ENCODE measurements at places on chromosomes 7 and 10. TPM values are rescaled to one million over a fixed set of nuclear protein-coding genes. Genes with fewer than 3 reads are reported as not detected.

GRCh38 chr7:5780801-5781496, 514 bp downstream of the RNF216 start:
- peak; percentile 84 for DNase-seq

DNA sequence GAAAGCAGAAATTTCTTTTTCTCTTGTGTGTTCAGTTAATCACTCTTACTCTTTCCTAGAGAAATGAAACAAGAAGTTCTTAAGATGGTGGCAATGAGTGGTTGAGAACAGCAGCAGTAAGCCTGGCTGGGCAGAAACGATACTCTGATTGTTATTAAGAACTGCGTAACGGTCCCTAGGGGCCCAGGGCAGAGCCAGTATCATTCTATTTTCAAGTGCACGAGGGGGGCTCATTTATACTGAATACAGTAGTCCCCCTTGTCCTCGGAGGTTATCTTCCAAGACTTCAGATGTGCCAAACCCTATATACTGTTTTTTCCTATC, 64.9 kb downstream of the EEPD1 start:
- DNase-seq = no peak

- DNase-seq = no peak
These were observed 296.2 kb upstream of the SMIM30 start for GRCh38 chr7:113414401-113415035.

- DNase-seq = peak; percentile 70
These were observed 19.8 kb downstream of the ERCC6 start for GRCh38 chr10:49518982-49519578.

GRCh38 chr7:43625453-43625852, 42.5 kb downstream of the STK17A start:
- no peak for DNase-seq

DNA sequence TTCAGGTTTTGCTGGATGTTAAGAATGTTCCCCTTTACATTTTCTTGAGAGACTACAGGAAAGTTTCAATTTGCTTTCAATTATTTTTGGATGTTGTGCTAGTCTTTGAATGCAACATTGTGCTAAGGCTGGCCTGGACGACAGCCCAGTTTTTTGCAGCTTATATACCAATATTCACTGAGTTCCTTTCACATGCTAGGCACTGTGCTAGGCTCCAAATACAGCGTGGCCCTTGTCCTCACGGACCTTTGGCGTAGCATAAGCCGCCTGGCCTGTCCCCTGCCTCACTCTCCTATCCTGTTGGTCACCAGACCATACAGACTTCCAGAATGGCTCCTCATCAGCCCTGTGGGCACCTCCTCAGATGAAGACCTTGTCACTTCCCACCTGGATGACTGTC, 19.5 kb upstream of the HSPA12A start:
- DNase-seq = no peak

DNA sequence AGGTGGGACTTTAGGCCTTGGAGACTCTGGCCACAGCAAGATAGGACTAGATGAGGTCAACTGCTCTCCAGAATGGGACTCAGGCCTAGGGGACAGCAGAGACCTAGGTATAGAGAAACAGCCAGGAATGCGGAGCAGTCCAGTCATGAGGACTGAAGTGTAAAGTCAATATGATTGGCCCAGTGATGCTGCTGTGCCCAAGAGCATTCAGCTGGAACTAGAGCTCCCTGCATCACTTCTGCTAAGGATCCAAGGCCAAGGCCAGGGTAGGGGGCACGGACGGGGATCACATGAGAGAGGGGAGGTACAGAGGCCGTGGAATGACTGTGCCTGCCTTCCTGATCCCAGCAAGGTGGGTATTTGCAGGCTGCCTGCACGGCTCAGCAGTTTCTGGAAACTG, 237.9 kb downstream of the FRMD4A start:
- DNase-seq = peak; percentile 47

- no peak for DNase-seq
These were observed 465.5 kb downstream of the PHTF2 start for GRCh38 chr7:78264105-78264504.

DNA sequence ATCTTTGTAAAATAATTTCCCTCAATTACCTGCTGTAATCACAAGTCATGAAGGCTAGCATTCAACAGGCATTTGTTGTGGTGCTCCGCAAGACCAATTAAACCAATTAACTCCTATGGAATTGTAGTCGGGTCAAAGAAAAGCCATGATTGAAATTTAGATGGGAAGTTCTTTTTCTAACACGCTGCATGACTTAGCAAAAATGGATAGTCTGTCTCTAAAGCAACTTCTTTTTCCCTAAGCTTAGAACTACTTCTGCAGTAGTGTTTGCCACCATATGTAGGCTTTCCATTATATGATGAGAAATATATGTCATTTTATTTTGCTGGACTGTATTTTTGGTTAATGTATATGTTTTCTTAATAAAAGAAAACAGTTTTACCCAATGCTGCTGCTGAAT, 119.1 kb downstream of the TSPAN12 start:
- DNase-seq = no peak

DNA sequence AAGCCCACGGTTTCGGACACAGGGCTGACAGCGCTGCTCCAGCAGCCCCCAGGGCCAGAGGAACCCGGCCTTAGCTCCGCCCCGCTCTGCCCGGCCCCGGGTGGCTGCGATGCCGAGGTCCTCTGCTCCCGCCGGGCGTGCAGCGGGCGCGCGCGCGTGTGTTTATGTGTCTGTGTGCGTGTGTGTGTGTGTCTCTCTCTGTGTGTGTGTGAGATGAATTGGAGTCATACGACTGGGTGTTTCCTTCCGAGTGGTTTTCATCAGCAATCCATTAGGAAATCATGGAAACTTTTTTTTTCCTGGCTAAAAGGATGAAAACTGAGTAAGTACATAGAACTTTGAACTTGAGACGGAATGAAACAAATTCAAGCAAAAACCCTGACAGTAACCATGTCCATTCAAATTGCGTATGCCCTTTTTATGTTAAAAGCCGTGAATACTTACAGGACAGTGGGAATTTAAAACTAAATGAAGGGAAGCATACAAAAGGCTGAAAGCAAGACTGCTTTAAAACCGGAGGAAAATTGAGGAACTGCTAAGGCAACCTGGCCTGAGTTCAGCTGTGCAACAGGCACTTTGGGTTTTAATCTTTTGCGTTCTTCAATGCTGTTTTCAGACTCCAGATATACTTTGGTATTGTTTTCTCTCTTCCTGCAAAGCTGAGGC, at the start of gene CPED1:
Gene CPED1 (plus strand): TSS at position 121 of the 666 bp plus-strand sequence. CDS start 911 bp downstream, outside the sequence.
- peak; percentile 86 for DNase-seq

- no peak for DNase-seq
These were observed 78.8 kb upstream of the LRRN3 start for GRCh38 chr7:111012149-111012548.

DNA sequence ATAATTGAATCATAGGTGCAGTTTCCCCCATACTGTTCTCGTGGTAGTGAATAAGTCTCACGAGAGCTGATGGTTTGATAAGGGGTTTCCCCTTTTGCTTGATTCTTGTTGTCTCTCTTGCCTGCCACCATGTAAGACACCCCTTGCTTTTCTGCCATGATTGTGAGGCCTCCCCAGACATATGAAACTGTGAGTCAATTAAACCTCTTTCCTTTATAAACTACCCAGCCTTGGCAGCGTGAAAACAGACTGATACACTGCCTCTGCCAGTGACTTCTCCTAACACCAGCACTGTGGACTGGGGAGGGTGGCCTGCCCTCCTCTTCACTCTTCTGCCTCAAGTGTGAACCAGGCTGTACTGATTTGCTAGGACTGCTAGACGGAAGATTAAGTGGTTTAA, 108.6 kb downstream of the RAB11FIP2 start:
- no peak for DNase-seq

DNA sequence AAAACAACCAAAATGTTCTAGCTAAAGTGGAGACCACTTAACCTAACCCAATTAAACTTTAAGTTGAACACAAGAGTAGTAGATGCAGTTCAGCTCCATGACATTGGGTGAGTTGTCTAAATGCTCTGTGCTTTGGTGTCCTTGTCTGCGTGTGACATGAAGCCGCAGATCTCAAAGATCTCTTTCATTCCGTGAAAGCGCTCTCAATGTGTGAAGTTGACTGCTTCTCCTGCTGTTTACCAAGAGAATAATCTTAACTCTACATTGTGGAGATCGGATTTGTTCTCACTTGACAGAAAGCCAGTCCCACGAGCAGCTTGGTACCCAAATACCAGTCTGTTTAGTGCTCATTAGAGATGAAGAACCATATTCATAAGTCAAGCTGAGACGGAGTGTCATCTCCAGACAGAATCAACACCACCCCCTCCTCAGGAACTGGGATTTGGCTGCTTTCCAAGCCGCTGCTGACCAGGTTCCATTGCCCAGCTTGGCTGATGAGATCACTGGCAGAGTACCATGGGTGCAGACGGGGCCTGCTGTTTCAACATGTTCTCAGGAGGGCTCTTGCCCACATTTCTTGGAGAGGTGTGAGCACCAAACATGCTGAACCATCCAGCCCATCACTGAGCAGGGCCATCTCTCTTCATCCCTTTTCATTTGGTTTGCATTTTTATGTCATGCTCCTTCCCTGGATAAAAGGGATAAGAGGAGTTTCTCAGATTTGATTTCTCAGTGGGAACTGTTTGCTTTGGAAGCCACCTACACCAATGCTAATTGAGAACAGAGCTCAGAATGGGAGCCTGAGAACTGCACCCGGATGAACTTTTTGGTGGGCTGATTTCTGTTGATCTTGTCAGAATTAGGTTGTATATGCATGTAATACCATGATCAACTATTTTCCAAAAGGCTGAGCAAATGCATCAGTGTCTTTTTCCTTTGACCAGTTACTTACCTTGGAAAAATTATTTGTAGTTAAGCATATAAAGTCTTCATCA, 95.8 kb upstream of the AGBL3 start:
- DNase-seq = no peak

GRCh38 chr7:55155351-55156117, 136.7 kb downstream of the EGFR start:
- DNase-seq = no peak

DNA sequence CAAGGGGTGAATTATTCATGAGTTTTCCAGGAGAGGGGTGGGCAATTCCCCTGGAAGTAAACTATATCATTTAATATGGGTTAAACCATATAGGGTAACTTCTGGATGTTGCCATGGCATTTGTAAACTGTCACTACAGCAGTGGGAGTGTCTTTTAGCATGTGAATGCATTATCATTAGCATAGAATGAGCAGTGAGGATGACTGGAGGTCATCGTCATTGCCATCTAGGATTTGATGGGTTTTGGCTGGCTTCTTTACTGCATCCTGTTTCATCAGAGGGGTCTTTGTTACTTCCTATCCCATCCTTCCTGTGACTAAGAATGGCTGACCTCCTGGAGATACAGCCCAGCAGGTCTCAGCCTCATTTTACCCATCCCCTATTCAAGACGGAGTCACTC, 139.5 kb upstream of the PRKCQ start:
- DNase-seq = no peak

DNA sequence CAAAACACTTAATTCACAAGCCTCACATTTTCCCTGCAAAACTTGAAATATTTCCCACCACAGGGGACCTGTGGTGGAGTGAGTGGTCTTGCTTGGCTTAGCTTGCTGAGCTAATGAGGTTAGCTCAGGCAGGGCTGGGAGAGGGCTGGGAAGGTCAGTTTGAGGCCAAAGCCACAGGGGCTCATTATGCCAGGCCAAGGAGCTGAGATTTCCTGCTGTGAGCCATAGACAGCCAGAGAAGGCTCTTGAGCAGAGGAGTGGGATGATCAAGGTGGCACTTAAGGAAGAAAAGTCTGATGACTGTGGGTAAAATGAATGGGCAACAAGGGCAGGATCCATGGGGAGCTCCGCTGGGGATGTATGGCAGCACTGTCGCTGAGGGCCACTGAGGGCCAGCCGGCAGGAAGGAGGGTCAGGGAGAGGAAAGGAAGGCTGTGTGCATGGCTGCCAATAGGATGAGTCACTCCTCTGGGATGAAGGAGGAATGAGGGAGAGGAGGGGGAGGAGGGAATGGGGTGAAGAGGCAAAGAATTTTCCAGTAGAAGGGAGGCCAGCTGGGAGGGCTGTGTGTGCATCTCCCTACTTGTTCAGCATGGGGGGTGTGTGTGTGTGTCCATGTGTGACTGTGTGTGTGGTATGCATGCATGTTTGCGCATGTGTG, 18.7 kb upstream of the ZNF488 start:
- peak; percentile 90 for DNase-seq

GRCh38 chr10:76296957-76297356, 865.5 kb downstream of the LRMDA start:
- no peak for DNase-seq

DNA sequence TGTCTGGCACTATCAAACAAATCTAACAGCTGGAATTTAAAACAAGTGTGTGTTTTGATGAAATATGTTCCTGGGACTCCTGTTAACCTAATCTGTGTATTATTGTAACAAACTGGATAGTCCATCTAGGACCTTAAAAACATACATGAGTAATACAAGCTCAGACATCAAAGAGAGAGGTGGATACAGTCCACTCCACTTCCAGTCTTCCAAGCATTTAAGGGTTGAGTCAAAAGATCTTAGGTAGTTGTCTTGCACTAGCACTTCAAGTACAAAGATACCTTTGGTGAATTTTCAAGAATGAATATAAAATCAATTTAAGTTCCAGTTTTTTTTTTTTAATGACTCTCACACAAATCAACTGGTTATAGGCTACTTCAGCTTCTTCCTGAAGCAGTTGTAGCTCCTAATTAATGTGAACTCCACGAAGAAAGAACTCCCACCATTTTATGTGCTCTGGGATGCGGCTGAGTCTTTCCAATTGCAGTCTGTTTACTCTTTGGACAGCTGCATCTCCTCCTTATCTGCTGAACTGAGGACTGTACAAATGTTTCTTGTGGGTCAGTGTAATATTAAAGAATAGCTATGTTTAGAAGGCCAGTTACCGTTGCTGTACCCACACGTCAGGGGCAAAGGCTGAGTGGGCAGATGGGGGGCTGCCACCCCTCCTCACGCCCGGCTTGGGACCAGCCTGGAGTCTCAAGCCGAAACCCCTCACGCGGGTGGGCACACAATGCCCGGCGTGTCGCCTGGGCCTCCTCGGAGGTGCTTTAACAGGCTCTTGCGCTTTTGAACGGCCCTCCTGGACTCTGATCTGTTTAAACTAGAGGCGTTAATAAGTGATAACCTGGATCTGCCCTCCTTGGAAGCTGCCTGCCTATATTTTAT, 2.9 kb upstream of the IGF2BP3 start:
- peak; percentile 68 for DNase-seq

DNA sequence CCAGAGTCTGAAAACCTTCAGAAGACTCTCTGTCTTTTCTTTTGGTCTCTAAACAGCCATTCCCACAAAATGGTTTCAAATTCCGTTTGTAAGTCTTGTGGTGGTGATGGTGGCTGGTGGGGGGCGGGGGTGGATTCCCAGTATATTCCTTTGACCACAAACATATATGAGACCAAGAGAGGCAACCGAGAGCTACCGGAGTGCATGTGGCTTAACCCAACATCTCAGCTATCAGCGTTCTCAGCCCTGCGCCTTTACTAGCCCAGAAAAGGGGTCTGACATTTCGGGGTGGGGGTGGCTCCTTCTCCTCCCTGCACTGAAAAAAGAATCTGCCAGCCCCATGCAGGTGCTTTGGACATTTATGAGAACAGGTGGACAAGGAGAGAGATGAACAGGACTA, 621.1 kb downstream of the ACTR3B start:
- DNase-seq = no peak

Gene HOXA1
- 1.1 TPM for polyA plus RNA-seq

Gene OR2A5
- not detected for polyA plus RNA-seq

Gene SFXN2
- 72.1 TPM for polyA plus RNA-seq

Gene ANKRD30A
- polyA plus RNA-seq = not detected

Gene CHST3
- polyA plus RNA-seq = 9.1 TPM

Gene LHFPL3
- polyA plus RNA-seq = not detected

Gene ADCYAP1R1
- not detected for polyA plus RNA-seq

Gene LRRD1
- not detected for polyA plus RNA-seq
